ENCODE measurements at places on chromosomes 3 and 15. TPM values are rescaled to one million over a fixed set of nuclear protein-coding genes. Genes with fewer than 3 reads are reported as not detected.

DNA sequence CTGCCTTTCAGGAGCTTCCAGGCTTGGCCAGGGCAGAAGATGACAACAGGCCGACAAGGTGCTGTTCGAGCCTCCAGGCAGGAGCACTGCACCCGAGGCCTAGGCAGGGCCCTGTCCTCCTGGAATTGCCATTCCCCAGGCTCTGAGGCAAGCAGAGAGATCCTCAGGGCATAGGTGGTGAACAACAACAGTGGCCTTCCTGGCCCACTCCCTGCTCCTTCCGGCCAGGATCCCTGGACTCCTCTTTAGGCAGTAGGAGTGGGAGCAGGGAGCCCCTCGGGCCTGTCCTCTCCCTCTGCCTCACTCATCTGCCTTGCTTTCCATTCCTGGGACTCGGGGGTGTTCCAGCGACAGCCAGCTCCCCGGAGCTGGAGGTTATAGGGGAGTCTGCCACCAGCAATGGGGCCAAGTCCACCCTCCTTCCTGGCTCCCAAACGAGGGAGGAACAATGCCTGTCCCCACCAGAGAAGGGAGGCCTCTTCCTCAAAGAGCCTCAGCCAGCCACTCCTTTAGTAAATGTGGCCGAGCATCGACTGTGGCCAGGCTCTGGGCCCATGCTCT is 135.0 kb downstream of the NUP210 start:
- DNase-seq: no peak

GRCh38 chr3:39911465-39912309 is 102.3 kb downstream of the MYRIP start:
- DNase-seq: no peak

DNA sequence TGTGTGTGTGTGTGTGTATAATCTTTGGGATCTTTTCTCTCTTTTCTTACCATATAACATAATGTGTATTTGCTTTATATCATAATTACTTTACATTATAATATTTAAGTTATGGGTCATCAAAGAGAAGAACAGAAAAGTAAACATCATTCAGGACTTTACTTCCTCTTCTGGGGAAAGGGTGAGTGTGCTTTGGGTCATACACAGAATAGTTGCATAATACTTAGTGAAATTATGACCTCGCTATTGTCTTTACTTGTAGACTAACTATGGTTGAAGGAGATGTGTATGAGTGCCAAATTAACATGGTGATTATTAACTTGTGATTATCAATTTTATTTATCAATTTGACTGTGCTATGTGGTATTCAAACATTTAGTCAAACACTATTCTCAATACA is 1086.9 kb downstream of the DIPK2A start:
- DNase-seq: no peak

DNA sequence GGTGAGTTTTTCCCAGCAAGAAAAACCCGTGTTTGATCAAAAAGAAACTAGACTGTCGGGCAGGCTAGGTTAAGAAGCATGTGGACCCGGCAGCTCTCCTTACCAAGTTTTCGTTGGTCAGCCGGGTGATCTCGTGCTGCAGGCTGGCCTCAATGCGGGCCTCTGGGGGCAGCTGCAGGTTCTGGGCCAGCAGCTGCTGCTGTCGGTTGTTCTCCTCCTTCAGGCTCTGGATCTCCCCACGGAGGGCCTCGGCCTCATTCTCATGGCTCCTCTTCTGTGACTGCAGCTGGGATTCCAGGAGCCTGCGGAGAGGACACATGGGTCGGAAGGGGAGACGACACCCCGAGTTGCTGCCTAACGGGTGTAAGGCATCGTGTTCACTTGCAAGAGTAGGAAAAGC is 44.5 kb upstream of the MYO5C start:
- no peak for DNase-seq

DNA sequence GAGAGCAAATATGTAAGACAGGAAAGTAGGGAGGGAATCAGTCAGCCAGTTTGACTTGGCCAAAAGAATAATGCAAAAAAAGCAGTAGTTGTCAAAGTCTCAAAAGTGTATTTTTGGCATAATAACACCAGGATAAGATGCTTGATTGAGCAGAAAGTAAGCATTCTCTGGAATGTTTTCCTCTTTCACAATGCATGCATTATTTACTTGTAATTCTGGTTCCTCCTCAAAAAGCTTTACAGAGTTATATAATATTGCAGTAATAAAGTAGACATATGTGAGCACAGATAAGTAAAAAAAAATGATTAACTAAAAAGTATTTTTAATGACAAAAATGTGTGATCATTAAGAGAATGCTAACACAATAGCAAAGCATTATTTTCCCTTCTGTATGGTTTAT is 285.9 kb upstream of the BCHE start:
- DNase-seq: no peak

GRCh38 chr15:39345176-39345575 is 235.7 kb upstream of the THBS1 start:
- no peak for DNase-seq

CLDN18 gene
- total RNA-seq: 0.23 TPM

EPHB3 gene
- 0.65 TPM for total RNA-seq

DNA sequence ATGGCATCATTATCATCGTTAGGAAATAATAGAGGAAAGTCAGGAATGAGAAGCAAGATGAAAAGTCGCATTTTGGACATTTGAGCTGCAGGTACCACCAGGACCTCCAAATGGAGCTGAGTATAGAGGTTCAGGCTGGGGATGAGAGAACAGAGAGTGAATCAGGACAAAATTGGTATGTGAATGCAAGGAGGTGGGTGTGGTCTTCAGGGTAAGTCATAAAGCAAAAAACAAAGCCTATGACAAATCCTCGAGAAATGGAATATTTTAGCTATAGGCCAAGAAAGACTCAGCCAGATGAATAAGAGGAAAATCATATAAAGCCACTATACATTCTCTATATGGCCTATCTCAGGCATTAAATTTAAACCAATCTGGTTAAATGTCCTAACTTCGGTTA is 841.3 kb downstream of the ROBO1 start:
- DNase-seq: no peak

DNA sequence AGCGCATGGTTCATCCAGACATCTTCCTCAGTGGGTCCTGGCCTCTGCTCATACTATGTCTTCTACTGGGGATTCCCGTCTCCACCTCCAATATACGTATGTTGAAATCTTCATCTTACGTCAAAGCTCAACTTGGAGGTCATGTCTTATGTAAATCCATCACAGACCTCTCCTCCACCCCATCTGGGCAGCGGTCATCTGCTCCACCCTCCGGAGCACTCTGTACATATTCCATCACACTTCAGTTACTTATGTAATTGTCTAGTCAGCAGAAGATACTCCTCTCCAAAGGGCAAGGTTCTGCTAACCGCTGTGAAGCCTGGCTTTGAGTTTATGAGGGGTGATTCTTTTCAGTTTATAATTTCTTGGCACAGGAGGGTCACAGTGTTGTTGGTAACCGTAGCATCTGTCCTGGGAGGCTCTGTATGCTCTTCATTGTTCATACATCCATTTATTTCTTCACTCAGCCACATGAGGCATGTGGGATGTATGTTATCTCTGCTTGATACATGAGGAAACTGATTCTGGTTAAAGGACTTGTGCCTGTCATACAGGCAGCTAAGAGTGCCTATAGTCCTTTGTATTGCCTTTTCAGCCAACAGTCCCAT is 22.1 kb downstream of the MAP2K1 start:
- DNase-seq: no peak

DNA sequence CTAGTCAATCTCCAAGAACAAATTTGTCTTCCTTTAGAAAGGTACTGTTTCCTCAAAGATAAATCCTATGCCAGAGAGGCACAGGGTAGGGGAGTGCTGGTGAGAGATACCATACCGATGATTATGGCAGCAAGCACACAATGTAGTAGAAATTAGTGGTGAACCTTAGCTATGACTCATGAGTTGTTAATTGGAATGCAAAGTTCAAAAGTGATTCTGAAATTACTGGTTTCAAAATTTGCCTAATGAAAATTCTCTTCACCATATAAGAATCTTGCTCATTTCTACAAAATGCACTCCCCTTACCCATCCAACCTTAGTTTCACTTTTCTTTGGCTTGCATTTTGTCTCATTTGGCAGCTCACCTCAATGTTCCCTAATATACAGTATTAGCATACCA is 139.5 kb upstream of the SLC2A2 start:
- no peak for DNase-seq

GRCh38 chr15:57337868-57338411 is 38.4 kb upstream of the CGNL1 start:
- no peak for DNase-seq

DNA sequence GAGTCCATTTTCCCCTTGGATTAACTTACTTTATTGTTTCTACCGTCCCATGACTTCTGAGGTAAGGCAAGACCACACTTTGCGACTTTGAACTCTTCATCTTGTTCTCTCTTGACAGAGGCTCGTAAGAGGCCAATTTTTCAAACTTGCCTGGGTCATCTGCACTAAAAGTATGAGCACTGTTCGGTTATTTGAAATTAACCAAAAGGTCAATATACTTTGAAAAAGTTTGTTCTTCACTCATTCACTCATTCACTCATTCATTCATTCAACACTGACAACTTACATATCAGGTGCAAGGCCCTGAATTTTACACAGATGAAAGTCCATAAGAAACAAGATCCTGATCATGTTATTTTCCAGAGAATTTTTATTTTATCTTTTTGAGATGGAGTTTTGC is 57.9 kb downstream of the ATP1B3 start:
- no peak for DNase-seq

PRTG gene
- total RNA-seq: 0.23 TPM
